ENCODE measurements at places on chromosomes 16 and 17.

DNA sequence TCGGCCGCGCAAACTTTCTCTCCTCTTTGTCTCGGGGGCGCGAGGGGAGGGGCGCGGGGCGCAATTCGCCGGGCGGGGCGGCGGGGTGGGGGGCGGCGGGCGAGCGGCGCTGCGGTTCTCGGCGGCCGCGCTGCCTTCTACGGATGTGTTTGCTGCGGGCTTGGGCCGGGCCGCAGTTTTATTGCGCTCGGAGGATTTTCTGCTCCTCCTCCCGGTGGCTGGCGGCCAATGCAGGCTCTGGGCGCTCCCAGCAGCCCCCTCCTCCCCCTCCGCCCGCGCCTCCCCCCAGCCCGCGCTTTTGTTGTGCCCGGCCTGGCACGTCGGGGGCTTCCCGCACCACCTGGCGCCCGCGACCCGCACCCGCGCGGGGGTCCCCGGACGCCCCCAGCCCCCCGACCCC, at the start of gene TIMP2:
Gene TIMP2, minus strand, starts transcription at position 154 of the 400 bp plus-strand sequence. CDS start 299 bp downstream, outside the sequence.
- peak; percentile 46 for DNase-seq

- no peak for DNase-seq
Measured at GRCh38 chr17:63764716-63765115, 8.7 kb downstream of the CCDC47 start.

DNA sequence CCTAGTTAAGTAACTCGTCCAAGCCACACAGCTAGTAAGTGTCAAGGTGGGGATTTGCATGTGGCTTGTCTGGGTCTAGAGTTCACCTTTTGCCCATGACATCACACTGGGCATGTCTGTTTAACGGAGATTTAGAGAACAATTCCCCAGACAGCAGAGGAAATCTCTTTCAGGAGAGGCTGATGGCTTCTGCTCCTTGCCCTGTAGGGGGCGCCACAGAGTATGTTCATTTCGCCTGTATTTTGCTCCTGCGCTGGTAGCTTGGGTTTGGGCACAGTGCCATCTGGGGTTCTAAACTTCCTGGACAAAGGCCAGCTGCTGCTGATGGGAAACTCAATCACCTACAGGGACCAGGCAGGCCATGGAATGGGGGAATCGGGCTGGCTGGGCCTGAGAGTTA, 20.4 kb downstream of the OTOA start:
- DNase-seq: peak; percentile 5

GRCh38 chr17:1686086-1686485, 1.4 kb upstream of the PRPF8 start:
- no peak for DNase-seq

DNA sequence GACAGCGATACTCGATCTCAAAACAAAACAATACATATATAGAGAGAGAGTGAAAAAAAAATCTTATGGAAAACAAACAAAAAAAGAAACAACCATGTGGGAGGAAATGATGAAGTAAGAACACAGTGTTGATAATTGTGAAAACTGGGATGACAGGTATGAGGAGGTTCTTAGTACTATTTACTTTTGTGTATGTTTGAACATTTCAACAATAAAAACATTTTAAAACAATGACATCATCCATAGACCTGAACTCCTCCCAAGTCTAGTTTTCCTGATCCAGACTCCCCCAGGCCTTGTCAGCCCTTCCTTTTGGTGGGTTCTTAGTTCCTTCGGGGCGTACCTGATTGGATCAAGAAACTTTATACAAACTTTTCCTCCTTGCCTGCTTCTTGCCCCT, 51.7 kb downstream of the CCDC42 start:
- DNase-seq: no peak

DNA sequence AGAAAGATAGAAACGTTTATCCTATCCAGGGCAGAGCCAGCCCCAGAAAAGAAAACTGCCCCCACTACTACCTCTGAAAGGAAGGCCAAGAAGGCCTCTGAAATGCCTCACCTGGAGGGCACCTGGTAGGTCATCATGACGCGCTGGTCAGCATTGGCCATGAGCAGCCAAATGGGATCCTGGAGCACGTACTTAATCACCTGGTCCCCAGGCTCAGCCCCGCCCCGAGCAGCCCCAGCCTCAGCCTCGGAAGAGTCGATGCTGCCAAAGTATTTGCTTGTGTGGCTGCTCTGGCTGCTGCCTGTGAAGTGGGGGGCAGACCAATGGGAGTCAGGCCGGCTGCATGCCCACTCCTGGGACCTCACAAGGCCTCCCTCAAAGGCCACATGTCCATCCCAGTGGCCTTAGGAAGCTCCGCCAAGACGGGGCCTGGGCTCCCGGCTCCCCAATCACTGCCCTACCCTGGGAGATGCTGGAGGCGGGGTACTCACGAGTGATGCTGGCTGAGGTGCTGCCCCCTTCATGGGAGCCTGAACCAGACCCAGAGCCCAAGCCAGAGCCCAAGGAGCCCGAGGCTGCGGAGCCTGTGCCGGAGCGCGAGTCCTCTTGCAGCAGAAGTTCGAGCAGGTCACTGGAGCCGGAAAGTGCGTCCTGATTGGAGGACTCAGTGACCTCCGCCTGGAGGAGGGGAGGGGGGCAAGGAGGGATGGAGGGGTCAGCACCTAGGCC, 9.9 kb downstream of the PER1 start:
- no peak for DNase-seq

GRCh38 chr17:15260376-15261257, 4.5 kb downstream of the PMP22 start:
- DNase-seq: no peak

DNA sequence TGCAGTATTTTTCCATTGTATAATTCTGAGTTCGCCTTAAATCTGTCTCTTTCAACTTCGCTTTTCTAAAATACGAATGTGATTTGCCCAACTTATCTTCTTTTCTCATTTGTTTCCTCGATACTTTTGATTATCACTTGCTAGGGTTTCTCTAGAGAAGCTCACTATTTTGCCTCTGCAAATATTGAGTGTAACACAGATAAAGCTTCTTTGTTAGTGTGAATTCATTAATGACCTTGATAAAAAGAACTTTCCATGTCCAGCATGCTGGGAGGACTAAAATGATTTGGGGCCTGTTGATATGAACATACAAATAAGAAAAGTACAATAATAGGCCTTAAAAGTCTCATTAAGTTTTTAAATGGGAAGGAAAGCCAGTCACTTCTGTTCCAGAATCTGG, 303.3 kb downstream of the MAP2K6 start:
- no peak for DNase-seq

DNA sequence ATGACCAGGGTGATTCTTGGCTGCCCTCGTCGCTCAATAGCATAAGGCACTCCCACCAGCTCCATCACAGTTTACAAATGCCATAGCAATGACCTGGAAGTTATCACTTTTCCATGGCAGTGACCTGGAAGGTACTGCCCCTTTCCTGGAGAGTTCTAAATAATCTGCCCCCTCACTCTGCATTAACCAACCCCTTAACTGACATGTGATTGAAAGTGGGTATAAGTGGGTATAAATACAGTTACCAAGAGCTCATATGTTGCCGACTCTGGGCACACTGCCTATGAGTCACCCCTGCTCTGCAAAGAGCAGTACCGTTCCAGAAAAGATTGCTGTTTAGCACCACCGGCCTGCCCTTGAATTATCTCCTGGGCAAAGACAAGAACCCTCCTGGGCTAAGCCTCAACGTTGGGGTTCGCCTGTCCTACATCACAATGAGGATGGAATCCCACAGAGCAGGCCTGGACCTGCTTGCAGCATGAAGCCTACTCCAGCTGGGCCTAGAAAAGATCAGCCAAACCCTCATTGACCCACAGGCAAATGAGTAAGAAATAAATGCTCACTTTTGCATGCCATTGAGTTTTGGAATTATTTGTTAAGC, 95.2 kb upstream of the SEC14L1 start:
- no peak for DNase-seq

- DNase-seq: no peak
Measured at GRCh38 chr16:11104168-11105037, 151.6 kb downstream of the SOCS1 start.

GRCh38 chr16:1509307-1510221, 16.4 kb downstream of the TELO2 start:
- no peak for DNase-seq

- no peak for DNase-seq
Measured at GRCh38 chr16:14496786-14497185, 133.3 kb downstream of the PARN start.

GRCh38 chr17:17313350-17313991, 10.3 kb downstream of the NT5M start:
- DNase-seq: peak; percentile 55

DNA sequence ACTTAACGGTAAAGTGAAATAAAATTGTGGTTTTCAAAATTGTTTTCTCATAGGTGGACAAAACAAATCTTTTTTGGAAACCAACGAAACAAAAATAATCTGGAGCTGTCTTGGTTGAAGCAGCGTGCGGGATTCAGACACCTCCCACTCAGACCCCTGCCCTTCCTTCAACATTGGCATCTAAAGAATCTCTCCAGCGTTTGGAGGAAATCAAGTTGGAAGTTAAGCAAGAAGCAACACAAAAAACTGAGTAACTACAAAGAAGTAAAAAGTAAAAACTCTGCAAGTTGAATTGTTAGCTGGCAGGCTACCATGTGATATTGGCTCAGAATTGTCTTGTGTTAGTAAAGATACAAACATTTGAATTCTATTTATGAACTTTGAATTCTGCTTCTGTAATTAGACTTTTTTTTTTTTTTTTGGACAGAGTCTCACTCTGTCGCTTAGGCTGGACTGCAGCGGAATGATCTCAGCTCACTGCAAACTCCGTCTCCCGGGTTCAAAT, 361.0 kb upstream of the PMFBP1 start:
- no peak for DNase-seq

Measured in activated T-helper 1 cell treated with anti-CD3 and anti-CD28 coated beads, Interleukin-2, amount 50 U/mL, for 16 hours (primary cell).